ENCODE measurements at places on chromosomes 6 and 20. TPM values are rescaled to one million over a fixed set of nuclear protein-coding genes. Genes with fewer than 3 reads are reported as not detected.

GRCh38 chr6:152348116-152348515 lies 289.0 kb downstream of the SYNE1 start:
- no peak for DNase-seq

- no peak for DNase-seq
Observed at GRCh38 chr20:33276303-33277113, 6.5 kb upstream of the BPIFB1 start.

GRCh38 chr6:160088069-160088783 lies 33.4 kb upstream of the SLC22A1 start:
- DNase-seq: peak; percentile 84

DNA sequence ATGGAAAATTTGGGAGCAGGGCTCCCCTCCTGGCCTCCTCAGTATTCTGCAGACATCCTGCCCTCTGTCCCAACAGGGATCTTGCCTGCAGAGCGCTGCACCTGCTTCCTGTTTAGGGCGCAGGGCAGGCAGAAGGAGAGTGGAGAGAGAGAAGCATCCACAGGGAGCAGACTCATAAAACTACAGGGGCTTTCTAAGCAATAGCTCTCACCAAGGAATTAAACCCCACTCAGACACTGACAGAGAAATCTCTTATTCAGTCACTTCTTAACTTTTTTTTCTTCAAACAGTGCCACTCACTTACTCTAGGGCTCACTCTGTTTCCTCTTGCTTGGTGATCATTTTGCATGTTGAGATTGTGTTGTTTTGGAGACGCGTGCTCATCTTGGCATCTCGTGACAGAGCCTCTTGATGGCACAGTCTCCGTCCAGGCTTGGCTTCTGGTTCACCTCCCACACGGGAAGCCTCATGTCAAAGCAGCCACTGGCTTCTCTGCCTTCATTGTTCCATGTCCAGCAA lies 153.1 kb upstream of the INSM1 start:
- no peak for DNase-seq

- no peak for DNase-seq
Observed at GRCh38 chr20:64052987-64053840, 3.8 kb upstream of the SOX18 start.

DNA sequence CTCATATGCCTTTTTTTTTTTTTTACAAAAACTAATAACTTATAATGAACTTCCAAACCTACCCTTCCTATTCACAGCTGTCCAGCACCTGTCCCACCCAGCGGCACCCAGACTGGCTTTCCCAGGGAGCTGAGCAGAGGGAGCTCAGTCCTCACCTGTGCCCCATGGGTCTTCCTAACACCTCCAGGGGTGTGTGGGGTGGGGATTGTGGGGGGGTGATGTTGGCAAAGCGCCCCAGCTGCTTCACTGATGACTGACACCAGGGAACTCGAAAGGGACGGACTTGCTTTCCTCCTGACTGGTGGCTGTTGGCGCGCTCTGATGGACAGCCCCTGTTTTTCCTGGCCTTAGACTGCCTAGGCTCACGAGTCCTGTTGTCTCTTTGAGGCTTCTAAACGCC lies 14.2 kb upstream of the SYNJ2 start:
- DNase-seq: no peak

- no peak for DNase-seq
Observed at GRCh38 chr6:91566467-91566866, 979.6 kb upstream of the MAP3K7 start.

DNA sequence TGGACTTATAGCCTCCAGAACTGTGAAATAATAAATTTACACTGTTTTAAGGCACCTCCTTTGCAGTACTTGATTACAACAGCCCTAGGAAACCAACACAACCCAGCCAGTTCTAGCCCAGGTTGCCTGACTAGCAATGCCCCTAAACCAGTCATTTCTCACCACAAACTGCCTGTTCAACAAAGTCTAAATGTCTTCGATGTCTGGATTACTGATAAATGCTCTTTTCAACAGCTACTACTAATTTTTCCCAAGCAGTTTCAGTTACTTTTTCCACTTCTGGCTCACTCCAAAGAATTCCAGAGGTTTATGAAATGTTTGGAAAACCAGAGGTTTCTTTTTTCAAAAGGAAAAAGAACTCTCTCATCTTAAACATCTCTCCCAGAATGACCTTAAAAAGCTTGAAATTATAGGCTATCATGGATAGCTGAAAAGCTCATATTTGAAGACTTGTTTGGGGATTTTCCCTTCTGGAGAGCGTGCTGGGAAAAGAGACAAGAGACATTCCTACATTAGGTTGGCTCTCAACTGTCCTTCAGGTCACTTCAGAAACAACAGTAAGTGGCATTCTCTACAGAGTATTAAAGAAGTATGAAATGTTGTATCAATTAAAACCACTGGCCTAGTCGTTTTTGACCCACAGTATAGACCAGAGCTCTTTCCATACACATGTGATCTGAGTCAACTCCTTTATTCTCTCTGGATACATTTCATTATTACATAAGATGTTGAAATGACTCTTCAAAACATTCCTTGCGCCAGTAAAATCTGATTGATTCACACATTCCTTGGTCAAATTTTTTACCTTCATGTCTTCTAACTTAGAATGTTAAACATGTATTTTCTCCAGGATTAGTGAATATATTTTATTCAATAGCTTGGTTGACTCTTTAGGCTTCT lies 265.9 kb downstream of the COL12A1 start:
- no peak for DNase-seq

GRCh38 chr6:96913621-96914020 lies 10.9 kb upstream of the KLHL32 start:
- no peak for DNase-seq

The GJA10 gene
- total RNA-seq: not detected

The PTCRA gene
- total RNA-seq: not detected

The TAP1 gene
- total RNA-seq: 33.2 TPM
